ENCODE measurements at places on chromosomes 7 and 10.

- DNase-seq, result no peak
These were observed 79.3 kb upstream of the IL6 start for GRCh38 chr7:22647451-22648257.

GRCh38 chr10:11235771-11236170 is 218.1 kb downstream of the CELF2 start:
- no peak for DNase-seq

DNA sequence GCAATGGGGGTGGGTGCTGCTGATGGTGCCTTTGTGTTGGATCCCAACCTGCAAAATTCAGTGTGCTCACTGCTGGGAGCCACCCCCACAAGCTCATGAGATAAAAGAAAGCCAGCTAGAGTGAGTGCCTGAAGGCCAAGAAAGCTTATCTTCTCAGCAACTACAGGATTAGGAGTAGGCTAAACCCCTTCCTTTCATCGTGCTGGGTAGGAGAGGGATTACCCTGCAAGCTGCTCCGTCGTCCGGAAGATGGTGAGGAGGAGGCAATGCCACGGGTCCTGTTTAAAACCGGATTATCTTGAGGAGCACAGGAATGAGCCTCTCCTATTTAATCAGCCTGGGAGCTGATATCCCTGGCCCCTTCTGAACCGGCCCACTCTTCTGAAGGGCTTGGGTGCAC is 258.0 kb downstream of the GALNT17 start:
- DNase-seq, result no peak

- DNase-seq, result no peak
These were observed 39.6 kb downstream of the COBL start for GRCh38 chr7:51276967-51277366.

DNA sequence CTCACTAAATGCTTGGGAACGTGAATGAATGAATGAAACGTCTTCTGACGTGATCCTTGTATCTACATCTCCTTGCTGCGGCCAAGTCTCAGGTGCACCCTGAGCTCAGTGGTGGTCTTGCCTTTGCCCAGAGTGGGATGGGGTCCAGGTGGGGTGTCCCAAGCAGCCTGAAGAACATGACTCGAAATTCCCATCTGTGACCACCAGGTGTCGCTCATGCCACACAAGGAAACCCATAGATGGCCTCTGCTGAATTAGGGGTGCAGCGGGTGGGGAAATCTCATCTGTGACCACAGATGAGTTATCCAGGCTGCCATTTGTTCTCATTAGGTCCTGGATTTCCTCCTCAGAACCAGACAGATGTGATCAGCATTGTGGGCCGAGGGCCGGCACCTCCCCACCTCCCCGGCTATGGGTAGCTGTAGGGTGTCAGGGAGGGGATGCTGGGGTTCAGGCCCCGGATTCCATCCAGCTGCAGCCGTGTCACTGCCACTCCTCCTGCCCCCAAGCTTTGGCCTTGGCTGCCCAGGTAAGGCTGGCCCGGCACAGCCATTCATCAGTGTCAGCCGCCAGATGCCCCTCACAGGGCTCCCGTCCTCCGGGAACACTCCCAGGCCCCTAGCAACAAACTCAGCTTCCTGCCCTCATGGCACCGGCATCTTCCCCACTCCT is 21.0 kb upstream of the GNA12 start:
- peak; percentile 55 for DNase-seq

DNA sequence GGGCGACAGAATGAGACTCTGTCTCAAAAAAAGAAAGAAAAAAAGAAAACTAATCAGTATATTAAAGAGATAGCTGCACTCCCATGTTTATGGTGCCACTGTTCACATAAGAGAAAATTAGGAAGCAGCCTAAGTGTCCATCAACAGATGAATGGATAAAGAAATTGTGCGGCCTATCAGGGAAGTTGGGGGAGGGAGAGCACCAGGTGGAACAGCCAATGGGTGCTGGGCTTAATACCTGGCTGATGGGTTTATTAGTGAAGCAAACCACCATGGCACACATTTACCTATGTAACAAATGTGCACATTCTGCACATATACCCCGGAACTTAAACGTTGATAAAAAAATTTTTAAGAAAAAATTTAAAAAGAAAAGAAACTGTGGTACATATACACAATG is 9.0 kb upstream of the PRRT4 start:
- no peak for DNase-seq

- DNase-seq, result no peak
These were observed 482.2 kb upstream of the C7orf33 start for GRCh38 chr7:148108381-148108780.

GRCh38 chr10:63491588-63492316 is 26.0 kb upstream of the JMJD1C start:
- no peak for DNase-seq

DNA sequence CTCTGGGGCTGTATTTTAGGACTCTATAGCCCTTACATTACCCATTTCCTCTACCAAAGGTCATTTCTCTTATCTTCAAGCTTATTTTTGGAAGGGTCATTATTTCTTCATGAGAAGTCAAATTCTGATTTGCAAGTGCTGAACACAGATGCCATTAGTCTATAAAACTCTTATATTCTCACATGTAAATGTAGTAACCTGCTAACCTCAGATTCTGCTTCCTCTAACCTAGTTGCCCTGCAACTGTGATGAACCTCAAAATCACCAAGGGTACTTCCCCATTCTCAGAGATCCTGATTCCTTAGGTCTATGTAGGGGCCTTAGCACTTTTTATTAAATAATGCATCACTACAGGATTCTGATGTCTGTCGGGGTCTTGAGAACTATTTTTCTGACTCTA is 6.3 kb downstream of the FAS start:
- DNase-seq, result no peak

- no peak for DNase-seq
These were observed 110.0 kb upstream of the MYO3A start for GRCh38 chr10:25824050-25824449.

DNA sequence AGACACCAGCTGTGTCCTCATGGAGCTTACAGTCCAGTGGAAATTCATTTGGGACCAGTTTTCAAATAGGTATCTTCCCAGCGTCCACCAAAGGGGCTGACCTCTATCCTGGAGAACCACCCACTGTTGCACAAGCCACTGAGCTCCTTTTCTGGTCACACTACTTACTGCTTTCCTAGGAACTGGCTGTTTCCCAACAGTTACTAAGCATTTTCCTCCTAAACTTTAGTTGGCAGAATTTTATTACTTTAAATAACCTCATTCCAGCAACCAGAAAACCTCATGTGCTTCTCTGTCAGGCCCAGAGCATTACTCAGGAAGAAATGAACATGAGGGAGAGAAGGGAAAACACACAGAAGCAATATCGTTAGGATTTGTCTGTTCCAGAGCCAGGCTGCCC is 183.1 kb downstream of the GPAM start:
- no peak for DNase-seq

- no peak for DNase-seq
These were observed 24.1 kb downstream of the FZD1 start for GRCh38 chr7:91288208-91288824.

DNA sequence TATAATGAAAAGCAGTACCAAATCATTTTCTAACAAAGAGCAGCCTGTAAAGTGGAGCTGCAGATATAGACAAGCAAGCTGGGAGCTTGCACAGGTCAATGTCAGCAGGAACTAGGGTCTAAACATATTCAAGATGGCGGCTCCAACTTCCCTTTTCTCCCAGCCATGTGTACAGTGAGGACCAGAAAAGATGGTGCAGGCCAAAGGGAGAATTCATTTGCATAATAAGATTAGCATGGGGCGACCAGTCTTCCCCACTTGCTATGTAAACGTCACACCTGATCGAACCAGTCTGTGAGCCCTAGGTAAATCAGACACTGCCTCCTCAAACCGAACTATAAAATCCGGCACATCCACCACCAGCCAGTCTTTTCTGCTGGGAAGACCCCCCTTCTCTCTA is 4.4 kb upstream of the RAPGEF5 start:
- no peak for DNase-seq

- no peak for DNase-seq
These were observed 14.1 kb upstream of the SLC29A3 start for GRCh38 chr10:71304914-71305313.

DNA sequence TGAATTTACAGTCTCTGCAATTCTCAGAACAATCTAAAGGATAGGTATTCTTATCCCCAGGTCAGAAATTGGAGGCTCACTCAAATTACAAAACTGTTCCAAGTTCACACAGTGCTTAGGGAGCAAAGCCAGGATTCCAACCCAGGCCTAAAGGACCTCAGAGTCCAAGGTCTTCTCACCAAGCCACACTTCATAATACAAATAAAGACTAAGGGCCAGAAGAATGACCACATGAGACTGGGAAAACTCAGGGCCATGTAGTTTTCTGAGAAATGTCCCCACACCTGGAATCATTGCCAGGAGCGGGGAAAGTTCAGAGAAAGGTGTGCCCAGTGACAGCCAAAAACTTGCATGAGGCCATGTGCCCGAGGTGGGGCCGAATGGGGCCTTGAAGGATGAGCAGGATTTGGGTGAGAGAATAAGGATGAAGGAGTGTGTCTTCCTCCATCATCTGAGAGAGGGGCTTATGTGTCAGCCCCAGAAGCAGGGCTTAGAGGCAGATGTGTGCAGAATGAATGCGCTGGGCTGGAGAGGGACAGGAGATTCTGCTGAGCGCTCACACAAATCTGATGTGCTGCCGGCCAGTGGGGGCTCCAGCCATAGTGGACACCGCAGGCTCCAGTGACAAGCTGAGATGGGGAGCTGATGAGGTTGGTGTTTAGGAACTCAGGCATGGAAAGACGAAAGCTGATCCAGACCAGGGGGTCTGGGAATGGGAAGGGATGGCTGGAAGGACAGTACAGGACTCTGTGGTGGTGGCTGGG is 35.9 kb downstream of the BLNK start:
- no peak for DNase-seq

DNA sequence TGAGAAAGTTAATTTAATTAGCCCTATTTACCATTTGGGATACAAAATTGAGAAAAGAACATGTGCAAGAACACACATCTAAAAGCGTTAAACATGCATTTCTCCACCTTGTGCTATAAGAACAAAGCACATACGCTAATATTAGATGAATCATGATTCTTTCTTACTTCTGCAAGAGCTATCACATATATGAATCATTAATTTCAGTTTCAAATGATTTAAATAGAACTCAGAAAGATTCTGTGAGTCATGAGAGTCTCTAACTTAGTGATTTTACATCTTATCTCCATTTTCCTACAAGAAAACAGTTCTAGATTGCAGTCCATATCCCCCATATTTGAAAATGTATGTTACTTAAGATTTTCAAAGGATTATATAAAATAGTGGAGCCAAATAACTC is 173.9 kb downstream of the RNLS start:
- DNase-seq, result no peak

DNA sequence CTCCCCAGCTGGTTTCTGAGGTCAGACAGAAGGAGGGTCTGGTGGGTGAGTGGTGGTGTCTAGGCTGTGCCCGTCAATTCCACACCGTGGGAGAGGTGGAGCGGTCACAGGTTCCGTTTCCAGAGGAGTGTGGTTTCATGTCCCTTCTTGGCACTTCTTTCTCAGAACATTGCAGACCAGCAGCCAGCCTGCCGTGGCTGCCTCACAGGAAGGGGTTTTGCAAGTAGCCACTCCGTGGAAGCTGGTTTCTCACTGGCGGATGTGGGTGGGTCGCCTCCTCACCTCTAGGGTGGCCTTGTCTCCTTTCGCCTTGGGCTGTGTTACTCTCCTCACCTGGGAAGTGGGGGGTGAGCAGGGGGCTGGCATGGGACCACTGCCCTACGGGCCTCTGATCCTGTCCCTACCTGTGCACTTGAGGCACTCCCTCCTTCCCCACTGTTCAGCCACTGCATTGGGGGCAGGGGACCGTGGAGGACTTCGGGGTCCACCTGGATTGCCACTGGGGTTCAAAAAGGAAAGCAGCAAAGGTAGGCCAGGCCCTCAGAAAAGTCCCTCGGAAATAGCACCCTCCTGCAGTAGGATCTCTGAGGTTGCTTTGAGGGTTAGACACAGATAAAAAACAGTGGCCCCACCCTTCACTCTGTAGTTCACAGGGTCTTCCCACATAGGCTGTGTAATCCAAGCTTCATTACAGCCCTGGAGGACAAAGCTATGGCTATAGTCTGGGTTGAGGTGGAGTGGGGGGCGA is 33.9 kb downstream of the TSPAN14 start:
- no peak for DNase-seq

- DNase-seq, result no peak
These were observed 9.8 kb upstream of the AGK start for GRCh38 chr7:141541375-141541774.

GRCh38 chr7:80764132-80764531 is 125.7 kb downstream of the CD36 start:
- DNase-seq, result no peak

DNA sequence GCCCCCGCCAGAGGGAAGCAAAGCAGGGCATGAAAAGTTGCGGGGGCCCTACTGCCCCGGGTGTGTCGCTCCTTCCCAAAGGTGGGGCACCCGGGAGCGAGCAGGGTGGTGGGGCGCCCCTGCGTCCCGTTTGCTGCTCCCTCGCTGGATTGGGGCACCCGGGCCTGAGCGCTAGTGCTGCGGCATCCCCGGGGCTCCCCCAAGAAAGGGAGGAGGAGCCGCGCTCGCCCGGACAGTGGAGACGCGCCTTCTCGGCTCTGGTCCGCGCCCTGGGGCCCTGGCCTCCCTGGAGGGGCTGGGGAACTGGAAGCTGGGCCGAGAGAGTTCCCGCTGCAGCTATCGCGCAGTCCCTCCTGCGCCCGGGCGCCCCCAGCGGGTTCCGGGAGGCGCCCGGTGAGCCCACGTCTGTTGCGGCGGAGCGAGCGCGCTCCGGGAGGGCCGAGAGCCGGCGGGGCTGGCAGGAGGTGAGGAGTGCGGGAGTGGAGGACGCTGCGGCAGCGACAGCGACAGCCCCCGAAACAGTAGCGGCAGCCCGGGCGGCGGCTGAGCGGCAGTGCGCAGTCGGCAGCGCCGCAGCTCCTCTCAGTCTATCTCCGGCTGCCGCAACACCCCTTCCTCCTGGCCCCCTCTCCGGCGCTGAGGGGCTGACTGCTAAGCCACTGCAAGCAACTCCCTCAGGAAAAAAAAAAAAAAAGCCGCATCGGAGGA is 504 bp upstream of the BMPER start:
- no peak for DNase-seq

- no peak for DNase-seq
These were observed 1.7 kb downstream of the PTPRN2 start for GRCh38 chr7:158585721-158586498.

GRCh38 chr10:17056781-17057428 is 72.7 kb downstream of the CUBN start:
- no peak for DNase-seq

DNA sequence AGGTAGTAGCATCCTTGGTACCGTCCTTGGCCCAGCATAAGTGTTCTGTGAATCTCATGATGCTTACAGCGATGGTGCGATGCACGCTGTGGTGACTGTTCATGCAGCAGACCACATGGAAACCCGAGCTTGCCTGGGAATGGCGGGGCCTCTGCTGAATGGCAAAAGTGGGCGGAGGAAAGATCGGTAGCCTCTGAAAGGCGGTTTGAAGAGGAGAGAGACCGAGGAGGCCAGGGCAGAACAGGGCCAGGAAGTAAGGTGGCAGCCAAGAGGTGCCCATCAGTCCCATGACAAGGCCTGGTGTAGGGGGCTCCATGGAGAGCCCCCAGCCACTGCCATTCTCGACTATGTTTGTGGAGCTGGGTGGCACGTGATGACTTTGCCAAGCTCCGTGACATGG is 33.2 kb upstream of the CNPY1 start:
- DNase-seq, result no peak
